ENCODE measurements at places on chromosomes 7 and 10.

- no peak for DNase-seq
These were observed 178.1 kb downstream of the EVX1 start for GRCh38 chr7:27420702-27421101.

- DNase-seq: no peak
These were observed 37.3 kb upstream of the CNPY1 start for GRCh38 chr7:155583636-155584035.

DNA sequence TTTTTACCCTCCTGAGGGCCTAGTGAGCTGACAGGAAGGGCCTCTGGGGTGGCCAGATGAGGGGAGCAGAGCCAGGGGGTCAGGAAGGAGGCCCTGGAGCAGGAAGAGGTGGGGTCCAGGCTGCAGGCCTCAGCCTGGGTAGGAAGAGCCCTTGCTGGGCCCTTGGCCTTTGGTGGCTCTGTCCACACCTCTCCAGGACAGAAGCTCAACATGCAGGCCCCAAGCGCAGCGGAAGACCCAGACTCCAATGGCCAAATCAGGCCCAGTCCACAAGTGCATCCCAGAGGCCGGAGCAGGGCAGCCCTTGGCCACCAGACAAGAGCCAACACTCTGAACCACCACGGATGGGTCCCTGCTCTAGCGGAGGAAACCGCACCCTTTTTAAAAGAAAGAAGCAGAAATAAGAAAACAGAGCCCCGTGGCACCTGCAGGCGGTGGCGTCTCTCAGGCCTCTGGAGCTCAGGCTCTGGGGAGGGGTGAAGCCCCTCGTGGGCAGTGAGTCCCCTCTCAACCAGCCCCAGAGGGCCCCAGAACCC is 52.8 kb downstream of the FOXL3 start:
- DNase-seq: no peak

DNA sequence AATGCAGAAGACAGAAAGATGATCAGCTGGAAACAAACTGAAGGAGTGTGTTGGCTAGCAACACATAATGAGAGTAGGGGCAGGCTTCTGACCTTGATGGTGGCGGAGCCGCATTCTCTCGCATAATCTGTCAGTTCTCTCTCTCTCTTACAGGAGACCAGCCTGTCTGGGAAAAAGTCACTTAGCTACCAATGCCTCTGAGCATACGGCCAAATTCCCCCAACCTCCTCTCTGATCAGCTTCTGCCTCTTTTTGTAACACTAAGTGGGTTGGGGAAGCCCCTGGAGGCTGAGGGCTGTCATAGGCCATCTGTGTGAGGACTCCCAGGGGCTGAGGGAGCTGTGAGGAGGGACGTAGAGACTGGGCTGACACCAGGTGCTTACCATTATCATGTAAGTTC is 104.6 kb downstream of the HIPK2 start:
- peak; percentile 43 for DNase-seq

GRCh38 chr10:52313256-52313932 is 687 bp upstream of the DKK1 start:
- no peak for DNase-seq

- DNase-seq: no peak
These were observed 16.5 kb upstream of the GPR22 start for GRCh38 chr7:107453388-107453787.

- DNase-seq: no peak
These were observed 80.6 kb downstream of the ARHGAP21 start for GRCh38 chr10:24642921-24643678.

- DNase-seq: no peak
These were observed 54.6 kb upstream of the NRG3 start for GRCh38 chr10:81820418-81820817.

All from activated CD4-positive, alpha-beta T cell treated with anti-CD3 and anti-CD28 coated beads, Interleukin-2, amount 50 U/mL, for 48 hours (primary cell).